ENCODE measurements at places on chromosomes 5 and 9.

- DNase-seq: no peak
Measured at GRCh38 chr5:122730456-122730855, 44.4 kb upstream of the SNX2 start.

- DNase-seq: no peak
Measured at GRCh38 chr9:22356985-22357384, 89.6 kb upstream of the DMRTA1 start.

- DNase-seq: no peak
Measured at GRCh38 chr5:150092159-150092787, 5.9 kb upstream of the CSF1R start.

DNA sequence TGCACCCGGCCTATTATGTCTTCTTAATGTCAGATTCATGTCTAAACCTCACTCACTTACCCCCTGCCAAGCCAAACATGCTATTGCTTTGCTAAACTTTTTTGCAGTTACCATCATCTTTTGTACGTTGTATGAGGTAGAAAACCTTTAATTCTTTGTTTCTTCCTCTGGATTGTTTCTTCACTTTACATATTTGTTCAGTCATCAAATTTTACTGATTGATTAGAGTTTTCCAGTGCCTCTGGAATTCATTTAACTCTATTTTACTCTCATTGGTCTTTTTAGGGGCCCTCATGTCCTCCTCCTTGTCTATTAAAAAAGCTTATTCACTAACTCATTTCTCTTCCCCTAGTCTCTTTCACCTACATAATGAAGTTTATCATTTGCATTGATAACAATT is 67.0 kb downstream of the RIC1 start:
- DNase-seq: no peak

DNA sequence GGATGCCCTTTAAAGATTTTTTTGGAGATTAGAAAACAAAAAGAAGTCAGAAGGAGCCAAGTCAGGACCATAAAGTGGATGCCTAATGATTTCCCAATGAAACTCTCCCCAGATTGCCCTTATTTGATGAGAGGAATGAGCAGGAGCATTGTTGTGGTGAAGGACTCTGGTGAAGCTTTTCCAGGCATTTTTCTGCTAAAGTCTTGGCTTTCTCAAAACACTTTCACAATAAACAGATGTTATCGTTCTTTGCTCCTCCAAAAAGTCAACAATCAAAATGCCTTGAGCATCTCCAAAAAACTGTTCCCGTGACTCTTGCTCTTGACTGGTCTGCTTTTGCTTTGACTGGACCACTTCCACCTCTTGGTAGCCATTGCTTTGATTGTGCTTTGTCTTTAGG is 121.8 kb downstream of the CAAP1 start:
- no peak for DNase-seq

- DNase-seq: peak; percentile 80
Measured at GRCh38 chr5:126370796-126371718, 52.2 kb upstream of the GRAMD2B start.

GRCh38 chr5:129904667-129905472 is 605 bp downstream of the CHSY3 start:
- no peak for DNase-seq

- DNase-seq: no peak
Measured at GRCh38 chr9:69382135-69382534, 57.1 kb downstream of the ENTREP1 start.

- DNase-seq: no peak
Measured at GRCh38 chr5:178533136-178533535, 57.1 kb downstream of the COL23A1 start.

GRCh38 chr5:68074048-68074632 is 141.4 kb upstream of the PIK3R1 start:
- no peak for DNase-seq

- peak; percentile 50 for DNase-seq
Measured at GRCh38 chr9:6757132-6757455, 679 bp upstream of the KDM4C start.

GRCh38 chr5:118844351-118844750 is 144.0 kb downstream of the DTWD2 start:
- no peak for DNase-seq

DNA sequence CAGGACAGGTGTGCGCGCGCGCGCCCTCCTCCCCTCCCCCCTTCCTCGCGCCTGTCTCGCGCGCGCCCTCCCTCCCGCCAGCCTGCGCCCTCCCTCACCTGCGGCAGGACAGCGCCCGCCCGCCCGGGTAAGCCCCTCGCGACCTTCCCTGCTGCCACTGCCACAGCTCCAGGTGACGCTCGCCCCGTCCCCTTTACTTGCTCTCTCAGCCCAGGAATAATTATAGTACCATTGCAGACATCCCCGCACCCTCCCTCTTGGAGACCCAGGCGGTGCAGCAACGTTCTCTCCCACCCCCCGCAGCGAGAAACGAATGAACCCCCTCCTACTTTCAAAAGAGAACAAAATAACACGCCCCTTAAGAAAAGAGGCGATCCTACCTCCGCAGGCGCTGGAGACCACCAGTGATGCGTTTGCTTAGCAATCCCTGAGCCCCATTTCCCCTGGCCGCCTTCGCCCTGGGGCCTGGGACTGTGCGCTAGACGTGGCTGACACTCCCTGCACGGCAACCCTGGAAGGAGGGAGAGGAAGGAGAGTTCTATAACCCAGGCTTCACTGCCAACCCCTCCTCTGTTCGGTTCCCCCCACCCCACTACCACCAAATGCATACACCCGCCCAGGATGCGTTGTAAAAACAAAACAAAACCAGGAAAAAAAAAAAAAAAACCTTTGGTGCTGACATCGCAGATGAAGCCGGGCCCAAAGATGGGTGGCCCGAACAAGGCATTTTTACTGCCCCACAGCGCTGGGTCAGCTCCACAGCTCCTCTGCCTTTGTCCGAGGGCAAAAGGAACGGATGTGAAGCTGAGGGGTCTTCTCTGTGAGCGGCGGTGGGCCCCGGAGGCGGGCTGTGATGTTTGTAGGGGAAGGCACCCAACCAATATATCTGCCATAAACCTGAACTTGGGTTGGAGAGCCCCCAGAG is 5.6 kb upstream of the PURA start:
- no peak for DNase-seq

GRCh38 chr5:35476797-35477196 is 140.9 kb upstream of the SPEF2 start:
- no peak for DNase-seq

DNA sequence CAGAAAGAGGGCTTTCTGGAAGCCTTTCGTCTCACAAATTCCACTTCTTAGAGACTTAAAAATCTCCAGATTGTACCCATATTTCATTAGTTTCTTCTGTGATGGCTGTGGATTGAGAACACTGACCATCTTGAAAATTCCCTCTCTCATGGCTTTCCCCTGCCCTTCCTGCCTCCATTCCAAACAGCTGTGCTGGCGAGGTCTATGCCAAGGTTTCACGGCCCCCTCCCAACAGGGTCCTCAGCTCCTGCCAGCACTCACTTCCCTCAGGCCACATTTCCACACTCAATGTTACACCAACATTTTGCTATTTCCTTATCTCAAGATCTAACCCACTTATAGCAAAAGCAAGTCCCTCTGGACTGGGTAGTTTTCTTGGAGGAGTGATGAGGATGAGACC is 40.3 kb upstream of the EQTN start:
- DNase-seq: no peak

DNA sequence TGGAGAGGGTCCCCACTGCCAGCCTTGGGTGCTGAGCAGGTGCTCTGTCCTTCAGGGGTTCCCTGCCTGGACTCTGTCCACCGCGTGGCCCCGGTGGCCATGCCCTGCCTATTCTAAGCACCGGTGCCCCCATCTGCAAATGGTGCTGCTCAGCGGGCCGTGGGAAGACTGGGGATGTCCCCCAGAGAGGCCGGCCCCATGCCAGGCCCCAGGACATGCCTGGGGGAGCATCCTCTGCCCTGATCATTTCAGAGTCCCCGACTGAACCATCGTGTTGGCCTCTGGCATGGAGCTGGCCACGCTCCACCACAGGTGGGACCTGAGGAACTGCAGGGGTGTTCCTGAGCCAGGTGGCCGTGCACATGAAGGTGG is 64.7 kb downstream of the RXRA start:
- no peak for DNase-seq

DNA sequence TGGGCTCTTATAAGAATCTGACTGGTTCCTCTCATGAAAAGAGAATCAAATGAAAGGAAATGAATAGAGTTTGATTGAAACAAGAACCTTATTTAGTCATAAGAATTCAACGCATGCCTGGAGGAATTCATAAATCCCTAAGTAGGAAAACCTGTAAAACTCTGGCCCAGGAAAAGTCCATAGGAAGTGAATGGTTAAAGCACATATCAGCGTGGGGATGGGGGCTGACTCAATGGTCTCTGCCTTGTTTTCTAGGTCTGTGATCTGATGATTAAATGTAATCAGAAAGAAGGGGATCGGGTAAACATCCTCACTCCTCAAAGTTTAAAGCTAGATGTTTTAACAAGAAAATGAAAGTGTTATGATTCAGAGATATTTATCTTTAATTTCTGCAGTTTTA is 759.4 kb upstream of the C9orf72 start:
- DNase-seq: no peak

- DNase-seq: no peak
Measured at GRCh38 chr5:83538786-83539462, 67.4 kb downstream of the VCAN start.

GRCh38 chr9:94016744-94017143 is 61.6 kb upstream of the BARX1 start:
- no peak for DNase-seq

DNA sequence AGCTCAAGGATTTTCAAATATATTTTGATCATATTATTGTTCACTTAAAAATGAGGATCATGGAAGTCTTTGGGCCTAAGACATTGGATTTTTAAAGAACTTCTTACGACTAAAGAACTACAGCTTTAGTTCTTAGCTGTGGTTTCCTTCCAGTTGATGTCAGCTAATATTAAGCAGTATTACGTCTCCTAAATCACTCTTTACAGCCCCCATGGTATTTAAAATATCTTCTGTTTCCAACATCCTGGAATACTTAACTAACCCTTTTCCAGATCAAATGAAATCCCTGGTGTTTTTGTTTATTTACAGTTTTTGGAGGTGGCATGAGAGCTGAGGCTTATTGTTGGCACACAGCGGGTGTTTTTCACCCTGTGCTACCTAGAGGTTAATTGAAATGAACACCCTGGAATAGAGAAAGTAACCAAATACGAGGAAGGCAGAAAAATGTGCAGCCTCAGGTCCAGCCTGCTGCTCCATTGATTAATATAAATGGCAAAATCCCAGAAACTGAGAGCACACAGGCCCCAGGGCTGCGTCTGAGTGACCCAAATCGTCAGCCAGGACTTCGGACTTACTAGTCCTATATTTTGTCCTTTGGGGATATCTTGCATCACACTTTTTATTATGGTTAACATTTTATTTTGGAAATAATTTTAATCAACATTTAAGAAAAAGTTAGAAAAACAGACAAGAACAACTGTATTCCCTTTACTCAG is 52.3 kb upstream of the ICE1 start:
- no peak for DNase-seq

GRCh38 chr5:80159133-80159815 is 96.6 kb downstream of the SERINC5 start:
- DNase-seq: no peak

DNA sequence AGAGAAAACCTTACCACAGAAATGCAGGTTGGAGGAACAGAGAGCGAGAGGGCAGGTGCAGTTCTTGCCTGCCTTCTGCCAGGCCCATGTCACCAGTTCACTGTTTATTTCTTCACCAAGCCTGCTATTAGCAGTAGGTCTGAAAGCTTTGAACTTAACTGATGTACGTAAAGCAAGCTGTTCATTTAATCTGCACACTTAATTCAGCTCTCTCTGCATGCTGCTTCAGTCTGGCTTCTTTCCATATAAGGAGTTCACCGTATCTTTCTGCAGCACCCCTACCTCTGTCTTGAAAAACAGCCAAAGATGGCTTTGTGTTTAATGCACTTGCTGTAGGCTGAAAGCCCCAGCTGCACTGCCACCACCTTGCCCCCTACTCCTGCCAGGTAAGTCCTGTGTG is 205.1 kb downstream of the RAB3C start:
- DNase-seq: no peak

- DNase-seq: no peak
Measured at GRCh38 chr5:639584-640213, 27.6 kb downstream of the CEP72 start.

DNA sequence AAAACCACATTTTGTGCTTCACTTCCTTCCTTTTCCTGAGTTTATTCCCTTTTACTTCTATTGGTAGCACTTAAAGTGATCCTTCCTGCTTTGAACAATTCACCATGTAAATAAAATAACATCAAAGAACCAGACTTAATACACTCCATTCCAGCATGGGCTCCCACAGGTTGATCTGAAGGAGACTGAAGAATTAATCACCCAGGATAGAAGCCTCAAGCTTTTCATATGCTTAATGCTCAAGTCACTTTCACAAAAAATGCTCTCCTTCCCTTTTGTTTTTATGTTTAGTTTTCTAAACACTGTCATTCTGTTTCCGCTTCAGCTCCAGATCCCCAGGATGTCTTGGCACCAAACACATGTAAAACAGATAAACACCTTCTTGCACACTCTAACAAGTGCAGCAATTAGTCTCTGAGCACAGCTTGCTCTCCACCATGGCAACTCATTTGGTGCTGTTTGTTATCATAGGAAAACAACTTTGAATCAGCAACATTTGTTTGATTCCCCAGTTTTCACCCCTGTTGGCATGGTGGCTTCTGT is 37.0 kb downstream of the DMRTA1 start:
- DNase-seq: no peak

GRCh38 chr5:172541773-172542136 is 87.4 kb upstream of the SH3PXD2B start:
- DNase-seq: no peak

DNA sequence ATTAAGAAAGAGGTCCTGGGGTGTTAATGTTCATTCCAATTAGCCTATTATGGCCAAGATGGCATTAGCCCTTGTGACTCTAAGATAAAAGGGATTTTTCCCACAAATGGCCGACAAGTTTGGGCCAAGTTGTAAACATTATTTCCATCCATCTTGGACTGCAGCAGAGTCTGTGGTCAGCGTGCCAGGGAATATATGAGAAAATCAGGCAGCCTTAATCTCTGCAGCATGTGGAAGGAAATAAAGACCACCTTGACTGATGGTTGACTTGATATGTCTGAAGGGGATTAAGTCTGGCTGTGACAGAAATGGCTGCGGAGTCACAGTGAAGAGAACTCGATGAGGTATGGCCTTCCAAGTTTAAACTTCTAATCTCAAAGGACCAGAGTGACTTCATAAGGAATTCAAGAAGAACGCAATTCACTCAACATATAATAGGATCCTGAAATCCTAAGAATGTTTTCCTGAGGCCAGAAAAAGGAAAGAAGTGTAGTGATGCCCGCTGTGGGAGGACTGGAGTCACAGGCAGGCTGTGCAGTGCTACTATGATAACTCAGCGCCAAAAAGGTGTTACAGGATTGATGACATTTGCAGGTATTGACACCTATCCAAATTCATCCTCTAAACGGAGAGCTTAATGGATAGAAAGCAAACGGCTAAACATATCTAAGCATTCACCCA is 287.1 kb downstream of the SEC61B start:
- DNase-seq: no peak

All from RCC 7860 (cell line).